ENCODE measurements at places on chromosomes 2 and 18.

- no peak for DNase-seq
These were observed 27.4 kb downstream of the MPPE1 start for GRCh38 chr18:11880586-11881304.

GRCh38 chr2:198653311-198653710, 804.4 kb downstream of the SATB2 start:
- no peak for DNase-seq

DNA sequence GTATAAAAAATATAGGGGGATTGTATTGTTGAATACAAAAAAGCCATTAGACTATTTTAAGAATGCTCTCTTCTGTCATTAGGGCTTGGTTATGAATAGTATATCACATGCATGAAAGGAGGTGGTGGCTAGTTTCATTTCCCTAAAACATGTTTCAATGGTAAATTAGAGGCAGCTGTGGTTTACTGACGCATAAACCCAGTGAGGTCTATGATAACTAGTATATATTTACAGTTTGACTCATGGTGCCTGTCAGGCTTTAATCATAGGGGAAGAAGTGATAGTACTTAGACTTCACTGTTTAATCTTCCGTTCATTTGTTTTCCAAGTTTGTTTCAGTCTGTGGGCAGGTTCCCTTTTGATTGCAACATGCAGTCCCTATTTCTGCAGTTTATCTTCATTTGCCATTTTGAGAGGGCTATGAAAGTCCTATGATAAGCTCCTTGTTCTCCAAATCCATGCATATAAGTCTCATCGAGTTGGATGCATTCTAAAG, 55.1 kb upstream of the MAP4K3 start:
- DNase-seq, result no peak

GRCh38 chr2:212897296-212897695, 254.1 kb downstream of the IKZF2 start:
- DNase-seq, result no peak

- peak; percentile 19 for DNase-seq
These were observed 16.1 kb downstream of the ACOXL start for GRCh38 chr2:110748489-110748867.

GRCh38 chr2:172812158-172812744, 76.6 kb downstream of the RAPGEF4 start:
- no peak for DNase-seq

GRCh38 chr18:74774486-74774885, 176.8 kb downstream of the ZNF407 start:
- DNase-seq, result no peak

DNA sequence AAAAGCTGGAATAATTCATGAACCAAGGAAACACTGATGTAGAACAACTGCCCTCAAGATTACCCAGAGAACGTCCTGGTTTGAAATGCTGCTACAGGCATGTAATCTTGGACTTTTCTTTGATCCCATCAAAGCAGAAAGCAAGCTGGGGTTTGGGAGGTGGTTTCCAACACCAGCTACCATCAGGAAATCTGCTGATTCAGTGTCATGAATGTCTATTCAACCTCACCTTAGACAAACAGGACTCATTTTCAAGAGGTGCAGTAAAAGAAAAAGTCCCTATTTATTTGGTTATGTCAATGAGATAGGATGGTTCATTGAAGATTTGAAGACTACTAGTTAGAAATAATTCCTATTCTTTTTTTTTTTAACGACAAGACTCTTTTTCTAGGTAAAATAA, 72.7 kb downstream of the NEB start:
- DNase-seq, result no peak

GRCh38 chr18:63111671-63112402, 207.7 kb downstream of the BCL2 start:
- no peak for DNase-seq

DNA sequence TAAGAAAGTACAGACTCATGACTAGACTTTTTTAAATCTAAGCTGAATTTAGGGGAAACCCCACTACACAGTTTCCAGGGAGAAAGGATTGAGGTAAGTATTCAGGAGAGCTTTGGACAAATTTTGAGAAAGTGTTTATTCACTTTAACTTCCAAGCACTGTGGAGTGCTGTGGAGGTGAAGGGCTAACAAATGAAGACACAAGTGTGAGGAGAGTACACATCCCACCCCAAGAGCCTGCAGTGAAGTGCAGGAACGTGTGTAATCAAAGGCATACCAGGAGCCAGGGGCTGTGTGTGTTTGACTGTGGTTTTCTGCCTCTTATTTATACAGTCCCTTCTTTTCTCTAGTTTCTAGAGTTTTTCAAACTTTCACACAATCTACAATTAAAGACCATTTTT, 118.3 kb downstream of the CMPK2 start:
- no peak for DNase-seq

- no peak for DNase-seq
These were observed 50.7 kb downstream of the TRIP12 start for GRCh38 chr2:229870903-229871656.

GRCh38 chr2:160458718-160459453, 34.7 kb downstream of the RBMS1 start:
- no peak for DNase-seq

DNA sequence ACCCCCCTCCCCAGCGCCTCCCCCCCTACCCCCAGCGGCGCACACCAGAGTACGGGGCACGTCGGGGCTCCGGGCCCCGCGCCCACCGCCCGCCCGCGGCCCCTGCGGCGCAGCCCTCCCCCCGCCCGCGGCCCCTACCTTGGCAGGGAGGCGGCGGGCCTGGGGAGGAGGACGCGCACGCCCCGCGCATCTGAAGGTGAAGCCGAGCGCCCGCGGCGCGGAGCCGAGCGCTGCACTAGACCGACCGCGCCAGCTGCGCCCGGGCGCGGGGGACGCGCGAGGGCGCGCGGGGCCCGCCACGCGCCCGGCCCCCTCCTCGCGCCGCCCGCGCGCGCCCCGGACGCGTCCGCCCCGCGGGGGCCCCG, at the start of gene ZNF516:
ZNF516 (minus strand) TSS at position 237 of the 365 bp plus-strand sequence. CDS start 52,188 bp downstream, outside the sequence.
- no peak for DNase-seq

GRCh38 chr18:30712383-30712782, 330.2 kb downstream of the DSC3 start:
- no peak for DNase-seq

DNA sequence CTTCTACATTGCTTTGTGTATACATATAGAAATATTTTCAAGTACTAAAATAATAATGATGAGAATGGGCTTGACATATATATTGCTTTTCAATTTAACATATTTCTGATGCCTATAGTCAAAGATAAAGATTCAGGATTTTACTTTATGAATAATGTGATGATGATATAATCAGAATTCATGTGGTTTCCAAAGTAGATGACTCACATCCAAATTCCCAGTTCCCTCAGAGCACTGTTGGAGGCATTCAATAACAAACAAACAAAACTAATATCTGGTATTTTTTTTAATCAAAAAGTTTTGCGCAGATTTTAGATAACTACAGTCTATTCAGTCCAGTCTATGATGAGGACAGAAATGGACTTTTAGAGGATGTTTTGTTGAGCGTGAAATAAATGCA, 2094.5 kb upstream of the CELF4 start:
- DNase-seq, result no peak

DNA sequence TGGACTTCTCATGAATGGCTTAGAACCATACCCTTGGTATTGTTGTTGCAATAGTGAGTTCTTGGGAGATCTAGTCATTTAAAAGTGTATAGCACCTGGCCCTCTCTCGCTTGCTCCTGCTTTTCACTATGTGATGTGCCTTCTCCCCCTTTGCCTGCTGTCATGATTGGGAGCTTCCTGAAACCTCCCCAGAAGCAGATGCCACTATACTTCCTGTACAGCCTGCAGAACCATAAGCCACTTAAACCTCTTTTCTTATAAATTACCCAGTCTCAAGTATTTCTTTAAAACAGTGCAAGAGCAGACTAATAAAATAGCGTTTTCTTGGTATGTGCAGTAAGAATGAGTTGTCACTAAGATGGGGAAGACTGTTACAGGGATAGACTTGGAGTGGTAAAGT, 31.6 kb downstream of the BAZ2B start:
- no peak for DNase-seq

- DNase-seq, result no peak
These were observed 84.4 kb upstream of the CAVIN2 start for GRCh38 chr2:191931329-191931728.

GRCh38 chr2:77458216-77458615, 64.0 kb downstream of the LRRTM4 start:
- no peak for DNase-seq

DNA sequence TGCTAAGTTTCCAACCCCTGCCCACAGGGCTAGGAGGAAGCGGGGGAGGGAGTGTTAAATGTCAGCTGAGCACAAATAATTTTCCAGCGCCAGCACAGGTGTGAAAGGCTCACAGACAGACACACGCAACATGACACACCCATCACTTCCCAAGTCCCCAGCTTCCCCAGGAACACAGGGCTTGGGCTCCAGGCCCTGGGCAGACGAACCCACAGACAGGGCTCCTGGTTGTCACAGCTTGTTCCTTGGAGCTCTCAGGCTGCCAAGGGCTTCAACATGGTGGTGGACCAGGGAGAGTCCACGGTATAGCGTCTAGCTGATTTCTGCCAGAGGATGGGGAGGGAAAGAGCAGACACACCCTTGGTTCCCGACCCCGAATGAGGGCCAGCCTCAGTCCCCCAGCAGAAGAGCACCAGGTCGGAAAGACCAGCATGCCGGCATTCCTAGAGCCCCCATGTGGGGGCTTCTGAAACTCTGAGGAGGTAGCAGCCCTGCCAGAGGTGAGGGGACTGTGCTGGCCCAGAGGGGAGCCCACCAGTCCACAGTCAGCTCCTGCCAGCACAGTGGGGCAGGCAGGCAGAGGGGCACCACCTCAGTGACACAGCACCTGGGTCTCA, 1.9 kb downstream of the DUSP2 start:
- no peak for DNase-seq

DNA sequence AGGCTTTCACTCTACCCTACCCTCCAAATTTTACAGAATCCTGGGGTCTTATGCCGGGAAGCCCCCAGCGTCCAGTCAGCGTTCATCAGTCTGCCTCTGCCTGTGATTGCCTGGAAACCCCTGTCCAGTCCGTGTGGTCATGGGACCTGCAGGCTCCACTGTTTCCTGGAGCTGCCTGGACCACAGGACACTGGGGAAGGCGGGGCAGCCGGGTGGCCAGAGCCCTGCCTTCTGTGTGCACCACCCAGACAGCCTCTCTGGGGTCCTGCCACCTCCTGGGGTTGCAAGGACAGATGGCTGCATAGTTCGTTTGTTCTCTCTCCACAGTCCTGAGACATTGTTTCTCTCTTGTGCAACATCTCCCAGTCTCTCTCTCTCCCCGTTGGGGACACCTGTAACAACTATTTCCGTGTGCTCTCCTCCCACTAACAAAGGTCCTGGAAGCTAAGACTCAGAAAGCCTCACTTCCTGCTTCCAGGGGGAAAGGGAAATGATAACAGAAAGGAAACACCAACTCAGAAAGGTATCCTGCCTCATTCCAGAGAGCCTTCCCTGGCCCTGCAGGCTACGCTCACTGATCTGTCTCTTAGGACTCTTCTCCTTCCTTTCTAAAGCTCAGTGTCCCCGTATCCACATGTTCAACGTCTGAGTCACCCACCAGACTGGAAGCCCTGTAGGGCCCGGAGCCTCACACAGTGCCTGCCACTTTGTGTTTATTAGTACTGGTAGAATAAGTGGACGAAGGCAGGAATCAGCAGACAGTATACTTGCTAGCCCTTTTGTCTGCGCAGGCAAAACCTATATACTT, 192.8 kb upstream of the RAB12 start:
- no peak for DNase-seq

DNA sequence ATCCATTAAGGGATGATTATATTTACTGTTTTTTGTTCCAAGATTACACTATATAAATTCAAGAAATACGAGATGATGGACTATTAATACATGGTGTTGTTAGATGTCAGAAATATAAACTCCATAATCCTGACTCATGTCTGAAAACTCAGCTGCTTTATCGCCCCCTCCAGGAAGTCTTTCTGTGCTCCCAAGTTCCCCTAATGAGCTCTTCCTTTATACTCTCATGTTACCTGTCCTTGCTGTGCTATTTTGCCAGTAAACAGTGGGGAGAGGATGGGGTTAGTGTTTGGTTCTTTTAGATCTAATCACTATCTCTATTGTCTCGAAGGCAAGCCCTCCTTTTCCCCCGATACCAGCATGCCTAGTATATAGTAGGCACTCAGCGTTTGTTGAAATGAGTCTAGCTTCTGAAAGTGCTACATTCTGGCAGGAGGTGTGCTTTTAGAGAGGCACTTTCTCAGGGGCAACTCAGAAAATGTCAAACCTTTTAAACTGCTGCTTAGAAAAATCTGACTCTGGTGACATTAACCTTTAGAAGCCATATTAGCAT, 21.4 kb upstream of the BARD1 start:
- no peak for DNase-seq

DNA sequence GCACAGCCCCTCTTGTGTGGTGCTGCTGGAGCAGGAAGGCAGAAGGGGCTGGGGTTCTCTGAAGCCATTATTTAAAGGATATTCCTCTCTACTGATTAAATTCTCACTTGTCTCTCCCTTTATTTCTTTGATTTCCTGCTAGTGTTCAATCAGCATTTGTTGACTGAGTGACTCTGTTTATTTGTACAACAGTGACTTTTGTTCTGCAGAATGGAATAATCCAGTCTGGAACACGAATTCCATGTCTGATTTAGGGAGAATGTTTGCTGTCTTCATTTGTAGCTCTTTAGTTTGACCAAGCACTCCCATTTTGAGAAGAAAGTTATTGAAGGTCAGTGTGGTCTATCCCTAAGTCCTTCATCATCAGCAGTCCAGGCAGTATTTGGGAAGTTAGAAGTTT, 141.2 kb downstream of the SETBP1 start:
- DNase-seq, result no peak

GRCh38 chr2:10970666-10971065, 58.9 kb downstream of the KCNF1 start:
- DNase-seq, result no peak

DNA sequence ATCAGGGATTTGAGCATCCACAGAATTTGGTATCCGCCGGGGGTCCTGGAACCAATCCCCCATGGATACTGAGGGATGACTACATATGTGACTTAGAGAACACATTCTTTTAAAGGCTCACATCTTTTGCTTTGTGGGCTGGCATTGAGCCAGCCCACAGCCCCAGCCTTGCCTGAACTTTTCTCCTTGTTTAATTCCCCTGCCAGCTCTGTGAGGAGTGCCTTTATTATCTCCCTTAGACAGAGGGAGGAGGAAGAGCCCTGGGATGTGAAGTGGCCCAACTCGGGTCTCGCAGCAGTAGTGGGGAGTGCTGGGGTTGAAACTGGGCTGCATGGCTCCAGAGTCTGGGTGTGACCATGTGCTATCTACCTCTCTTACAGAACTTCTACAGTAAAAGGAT, 7.6 kb downstream of the TTC39C start:
- DNase-seq, result no peak

GRCh38 chr18:53796040-53796729, 428.3 kb downstream of the MBD2 start:
- no peak for DNase-seq

DNA sequence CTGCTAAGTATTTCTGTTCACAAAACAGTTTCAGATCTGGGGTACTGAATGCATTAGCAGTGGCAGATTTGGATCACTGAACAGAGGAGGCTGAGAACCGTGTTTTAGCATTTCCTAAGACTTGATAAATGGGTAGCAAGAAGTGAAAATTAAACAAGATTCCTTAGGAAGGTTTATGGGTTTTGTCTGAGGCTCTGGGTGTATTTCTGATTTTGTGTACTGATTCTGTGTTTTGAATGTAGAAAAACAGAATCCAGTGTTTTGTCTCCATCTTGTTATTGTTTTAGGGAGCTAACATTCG, 1.4 kb downstream of the FAM117B start:
- DNase-seq, result no peak
